ENCODE measurements at places on chromosomes 2 and 18. TPM values are rescaled to one million over a fixed set of nuclear protein-coding genes. Genes with fewer than 3 reads are reported as not detected.

DNA sequence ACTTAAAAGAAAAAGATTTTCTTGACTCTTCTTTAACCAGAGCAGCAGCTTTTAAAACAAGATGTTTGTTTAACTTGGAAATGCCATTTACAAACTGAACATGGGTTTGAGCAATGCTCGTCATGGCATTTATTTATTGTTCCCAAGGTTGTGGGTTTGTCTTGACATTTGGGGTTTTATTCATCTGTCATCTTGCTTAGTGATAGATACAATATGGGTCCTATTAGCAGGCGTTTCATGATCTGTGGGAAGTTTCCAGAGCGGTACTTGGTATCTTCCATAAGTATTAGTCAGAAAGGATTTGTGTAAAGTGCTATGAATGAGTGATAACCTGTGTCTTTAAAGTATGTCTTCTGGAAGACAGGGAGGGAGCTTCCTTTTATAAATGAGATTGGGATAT is 29.9 kb upstream of the MGAT5 start:
- peaks cover 2% of the 10 kb centered on the region for H3K4me1 ChIP-seq
- H3K4me3 ChIP-seq, result no peak overlapping the region
- no peak for DNase-seq
- H3K27ac ChIP-seq, result no peak overlapping the region
- no peaks in the 10 kb centered on the region for H3K36me3 ChIP-seq
- no peaks in the 10 kb centered on the region for H3K27me3 ChIP-seq

GRCh38 chr18:42178376-42179080 is 223.5 kb downstream of the PIK3C3 start:
- DNase-seq, result no peak
- H3K4me3 ChIP-seq, result no peak overlapping the region
- H3K36me3 ChIP-seq, result no peaks in the 10 kb centered on the region

DNA sequence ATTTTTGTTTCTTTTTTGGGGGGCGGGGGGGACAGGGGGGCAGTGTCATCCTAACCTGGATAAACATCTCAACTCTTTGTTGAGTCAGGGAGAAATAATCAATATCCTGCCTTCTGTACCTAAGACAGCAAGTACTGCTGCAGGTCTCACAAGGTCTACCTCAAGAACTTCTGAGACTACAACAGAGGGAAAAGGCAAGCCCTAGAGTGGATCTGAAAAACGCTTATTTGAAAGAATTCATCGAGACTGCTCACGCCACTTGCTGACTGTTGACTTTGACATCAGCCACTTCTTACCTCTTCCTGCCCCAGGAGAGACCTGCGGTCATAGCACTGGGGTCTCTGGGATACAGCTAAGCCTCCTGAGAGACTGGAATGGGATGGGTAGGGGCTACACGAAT is 8.4 kb downstream of the HDLBP start:
- no peak overlapping the region for H3K4me3 ChIP-seq
- H3K27ac ChIP-seq, result no peak overlapping the region
- no peaks in the 10 kb centered on the region for H3K36me3 ChIP-seq
- DNase-seq, result no peak
- no peaks in the 10 kb centered on the region for H3K4me1 ChIP-seq

DNA sequence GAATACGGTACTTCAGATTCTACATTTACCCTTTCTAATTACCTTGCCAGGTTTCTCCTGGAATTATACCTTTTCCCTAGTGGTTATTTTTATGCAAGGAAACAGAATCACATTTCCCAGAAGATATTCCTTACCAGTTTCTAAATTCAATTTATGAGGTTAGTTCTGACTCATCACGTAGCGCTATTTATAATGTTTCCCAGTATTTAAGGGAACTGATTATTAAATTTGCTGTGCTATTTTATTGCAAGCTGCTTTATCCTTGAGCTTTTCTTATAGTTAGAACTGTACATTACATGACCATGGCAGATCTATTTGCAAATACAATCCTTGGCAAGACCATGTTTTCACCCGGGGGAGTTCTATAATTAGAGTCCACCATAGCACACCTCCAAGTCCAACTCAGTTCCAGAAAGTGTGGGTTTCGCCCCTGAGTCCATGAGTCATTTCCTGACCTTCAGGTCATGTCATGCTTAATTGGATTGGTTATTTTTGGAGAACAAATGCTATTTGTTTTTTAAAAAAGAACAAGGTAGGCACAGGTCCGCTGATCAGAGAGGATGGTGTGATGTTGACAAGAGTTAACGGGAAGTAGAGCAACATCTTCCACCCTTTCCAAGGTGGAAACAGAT is 126.6 kb downstream of the ZNF532 start:
- peaks cover 9% of the 10 kb centered on the region for H3K4me1 ChIP-seq
- DNase-seq, result no peak
- H3K36me3 ChIP-seq, result no peaks in the 10 kb centered on the region
- no peak overlapping the region for H3K4me3 ChIP-seq

DNA sequence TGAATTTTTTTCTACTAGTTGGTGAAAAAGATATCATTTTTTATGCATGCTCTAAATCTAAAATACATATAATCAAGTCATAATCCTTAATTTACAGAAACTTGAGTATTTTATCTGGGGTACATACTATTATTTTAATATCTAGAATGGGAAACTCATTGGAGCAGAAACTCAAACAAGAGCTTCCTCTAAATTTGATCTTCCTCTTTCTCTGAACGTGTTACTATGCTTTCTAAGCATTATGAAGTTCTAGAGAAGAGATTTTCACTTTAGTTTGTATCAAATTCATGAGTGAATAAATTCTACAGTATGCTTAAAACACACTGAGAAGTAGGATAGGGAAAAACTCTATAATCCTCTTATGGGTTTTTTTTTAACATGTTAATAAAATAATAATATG is 20.6 kb upstream of the SLC38A11 start:
- no peak overlapping the region for H3K27ac ChIP-seq
- no peaks in the 10 kb centered on the region for H3K27me3 ChIP-seq
- no peaks in the 10 kb centered on the region for H3K36me3 ChIP-seq

DNA sequence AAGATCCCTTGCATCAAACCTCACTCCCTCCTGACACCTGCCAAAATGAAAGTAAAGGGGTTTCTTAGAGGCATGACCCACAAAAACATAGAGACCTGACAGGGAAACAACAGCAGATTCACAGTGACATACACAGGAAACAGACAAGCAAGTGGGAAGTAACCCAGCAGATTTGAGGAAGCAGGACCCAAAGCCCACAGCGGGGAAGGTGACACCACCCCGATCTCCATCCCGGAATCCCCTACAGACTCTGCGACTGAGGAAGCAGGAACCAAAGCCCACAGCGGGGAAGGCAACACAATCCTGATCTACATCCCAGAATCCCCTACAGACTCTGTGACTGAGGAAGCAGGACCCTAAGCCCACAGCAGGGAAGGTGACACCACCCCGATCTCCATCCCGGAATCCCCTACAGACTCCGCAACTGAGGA is 21.6 kb downstream of the CIB4 start:
- no peak overlapping the region for H3K27ac ChIP-seq
- no peak overlapping the region for H3K4me3 ChIP-seq
- H3K4me1 ChIP-seq, result peaks cover 8% of the 10 kb centered on the region
- DNase-seq, result no peak
- no peaks in the 10 kb centered on the region for H3K36me3 ChIP-seq

DNA sequence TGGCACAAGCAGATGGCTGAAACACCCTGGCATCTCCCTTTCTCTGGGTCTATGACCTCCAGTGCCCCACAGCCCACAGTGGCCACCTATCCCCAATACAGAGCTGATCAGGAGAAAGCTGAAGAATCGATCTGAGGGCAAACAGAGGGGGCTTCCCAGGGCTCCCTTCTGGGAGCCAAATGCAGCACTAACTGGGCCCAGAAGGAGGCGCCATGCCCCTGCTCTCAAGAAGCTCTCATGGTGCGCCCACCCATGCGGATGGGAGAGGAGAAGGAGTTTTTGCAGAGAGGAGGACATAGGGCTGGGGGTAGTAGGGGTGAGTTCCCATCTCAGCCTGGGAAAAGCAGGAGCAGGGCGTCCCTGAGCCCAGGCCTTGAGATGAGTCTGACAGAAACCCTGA is 787.3 kb upstream of the RAB6C start:
- no peaks in the 10 kb centered on the region for H3K36me3 ChIP-seq
- H3K27me3 ChIP-seq, result no peaks in the 10 kb centered on the region
- H3K4me1 ChIP-seq, result no peaks in the 10 kb centered on the region
- DNase-seq, result no peak
- H3K27ac ChIP-seq, result no peak overlapping the region

GRCh38 chr18:3773303-3773702 is 323.3 kb downstream of the TGIF1 start:
- DNase-seq, result no peak
- no peak overlapping the region for H3K27ac ChIP-seq
- no peak overlapping the region for H3K4me3 ChIP-seq
- H3K36me3 ChIP-seq, result no peaks in the 10 kb centered on the region
- H3K27me3 ChIP-seq, result no peaks in the 10 kb centered on the region

DNA sequence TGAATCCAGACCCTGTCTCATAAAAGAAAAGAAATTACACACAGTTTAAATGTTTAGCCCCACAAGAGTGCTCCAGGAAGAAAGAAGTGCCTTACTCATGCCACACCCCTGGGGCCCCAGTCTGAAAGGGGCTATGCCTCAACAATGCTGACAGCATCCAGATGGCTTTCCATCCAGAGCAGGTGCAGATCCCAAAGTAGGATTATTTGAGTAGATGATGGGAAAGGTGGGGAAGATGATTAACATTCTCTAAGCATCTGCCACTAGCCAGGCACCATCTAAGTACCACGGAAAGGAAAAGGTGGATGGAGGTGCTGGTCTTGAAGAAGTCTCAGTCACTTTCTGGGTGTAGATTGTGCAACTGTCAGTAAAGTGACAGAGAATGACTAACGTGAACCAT is 16.3 kb downstream of the DPYSL5 start:
- no peaks in the 10 kb centered on the region for H3K4me1 ChIP-seq
- H3K36me3 ChIP-seq, result no peaks in the 10 kb centered on the region
- no peaks in the 10 kb centered on the region for H3K27me3 ChIP-seq
- no peak for DNase-seq

- H3K4me1 ChIP-seq, result no peaks in the 10 kb centered on the region
- H3K4me3 ChIP-seq, result no peak overlapping the region
- H3K36me3 ChIP-seq, result no peaks in the 10 kb centered on the region
- no peak for DNase-seq
- H3K27ac ChIP-seq, result no peak overlapping the region
- H3K27me3 ChIP-seq, result no peaks in the 10 kb centered on the region
These were observed 79.5 kb upstream of the YWHAQ start for GRCh38 chr2:9710311-9710710.

DNA sequence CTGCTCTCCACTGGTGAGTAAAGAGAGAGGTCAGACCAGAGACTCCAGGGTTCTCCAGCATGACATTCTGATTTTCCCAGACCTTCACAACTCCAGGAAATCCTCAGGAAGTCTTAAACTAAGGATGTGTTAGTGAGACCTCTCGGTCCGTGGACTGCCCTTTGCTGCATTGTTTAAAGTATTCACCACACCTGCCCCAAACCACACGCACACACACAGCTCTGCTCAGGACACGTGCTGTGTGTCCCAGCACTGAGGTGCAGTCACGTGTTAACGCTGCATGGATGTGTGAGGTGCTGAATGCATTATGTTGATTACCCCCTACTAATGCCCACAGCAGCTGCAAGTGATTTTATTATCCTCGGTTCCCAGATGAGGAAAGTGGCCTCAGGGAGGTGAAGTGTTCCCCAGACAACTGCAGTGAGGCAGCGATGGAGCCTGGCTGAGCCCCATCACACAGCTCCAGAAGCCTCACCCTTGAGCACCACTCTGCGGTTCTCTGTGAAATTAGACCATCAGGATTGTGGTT is 68.4 kb downstream of the TRAPPC12 start:
- H3K36me3 ChIP-seq, result peaks cover 99% of the 10 kb centered on the region
- DNase-seq, result no peak

- no peak for DNase-seq
- no peaks in the 10 kb centered on the region for H3K4me1 ChIP-seq
- no peaks in the 10 kb centered on the region for H3K36me3 ChIP-seq
- H3K27me3 ChIP-seq, result no peaks in the 10 kb centered on the region
- no peak overlapping the region for H3K4me3 ChIP-seq
These were observed 698.0 kb downstream of the TDRD15 start for GRCh38 chr2:21821672-21822227.

GRCh38 chr2:141195087-141195486 is 935.7 kb downstream of the LRP1B start:
- no peak overlapping the region for H3K4me3 ChIP-seq
- no peak overlapping the region for H3K27ac ChIP-seq
- no peaks in the 10 kb centered on the region for H3K36me3 ChIP-seq
- H3K27me3 ChIP-seq, result no peaks in the 10 kb centered on the region
- no peaks in the 10 kb centered on the region for H3K4me1 ChIP-seq

DNA sequence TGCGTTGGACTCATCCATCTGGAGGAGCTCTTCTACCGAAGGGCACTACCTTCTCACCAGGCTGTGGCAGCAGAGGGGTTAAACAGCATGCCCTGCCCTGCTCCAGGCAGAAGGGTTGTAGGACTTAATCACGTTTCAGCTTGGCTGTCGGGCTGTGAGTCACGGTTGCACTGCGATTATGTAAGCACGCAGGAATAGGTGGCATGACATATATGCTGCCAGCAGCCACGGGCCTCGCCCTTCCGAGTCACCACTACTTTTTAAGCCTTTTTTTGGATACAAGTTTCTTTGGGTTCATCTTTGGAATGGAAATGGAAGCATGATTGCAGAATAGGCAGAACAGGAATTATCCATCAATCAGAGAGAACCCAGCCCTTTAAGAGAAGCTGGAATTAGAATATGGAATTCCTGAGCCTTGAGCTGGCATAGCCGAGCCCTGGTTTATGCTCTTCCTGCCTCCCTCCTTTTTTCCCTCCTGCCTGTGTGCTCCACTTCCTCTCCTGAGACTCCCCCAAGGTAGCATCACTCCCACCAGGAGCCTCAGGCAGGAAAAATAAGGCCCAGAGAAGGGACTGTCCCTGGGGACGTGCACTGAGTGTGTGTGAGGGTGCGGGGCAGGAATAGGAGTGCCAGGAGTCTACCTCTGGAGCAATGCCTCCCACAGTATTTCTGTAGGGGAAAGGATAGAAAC is 86.8 kb downstream of the SEMA4F start:
- H3K27me3 ChIP-seq, result no peaks in the 10 kb centered on the region
- H3K27ac ChIP-seq, result peak overlapping the region; percentile 76
- H3K4me3 ChIP-seq, result no peak overlapping the region
- DNase-seq, result peak; percentile 6
- H3K36me3 ChIP-seq, result no peaks in the 10 kb centered on the region

- no peak overlapping the region for H3K4me3 ChIP-seq
- DNase-seq, result no peak
- no peaks in the 10 kb centered on the region for H3K27me3 ChIP-seq
- no peak overlapping the region for H3K27ac ChIP-seq
- no peaks in the 10 kb centered on the region for H3K4me1 ChIP-seq
These were observed 55.6 kb downstream of the CCDC85A start for GRCh38 chr2:56239437-56239836.

Gene GKN1
- 2.5 TPM for total RNA-seq

Gene PAX8
- total RNA-seq, result 0.32 TPM

Gene ANXA4
- 66.4 TPM for total RNA-seq

Gene OSBPL1A
- total RNA-seq, result 10.0 TPM

Gene GGCX
- 20.2 TPM for total RNA-seq

Gene LYG1
- 0.95 TPM for total RNA-seq

Gene CRYBA2
- total RNA-seq, result not detected

Gene LPIN2
- total RNA-seq, result 7.8 TPM
